Pericardium fibroblast (primary cell): ENCODE measurements at places on chromosomes 3 and 15. TPM values are rescaled to one million over a fixed set of nuclear protein-coding genes. Genes with fewer than 3 reads are reported as not detected.

TGM5 gene
- not detected in 2 replicates for total RNA-seq

SNX22 gene
- total RNA-seq: 0.09 and 0.12 TPM in 2 replicates

RPL35A gene
- 777 and 1,023 TPM in 2 replicates for total RNA-seq

LSAMP gene
- total RNA-seq: 2.6 and 6.8 TPM in 2 replicates

IGF1R gene
- 13.2 and 27.0 TPM in 2 replicates for total RNA-seq

TMEM44 gene
- total RNA-seq: 19.3 and 26.8 TPM in 2 replicates

CNTN6 gene
- total RNA-seq: 1.0 TPM in 1 of 2 replicates, not detected in the other

LSMEM2 gene
- total RNA-seq: not detected in 2 replicates

KCNMB3 gene
- total RNA-seq: 0.12 and 0.26 TPM in 2 replicates

PP2D1 gene
- not detected in 2 replicates for total RNA-seq

CHRFAM7A gene
- total RNA-seq: not detected in 2 replicates

SLC27A2 gene
- not detected in 2 replicates for total RNA-seq

GP9 gene
- total RNA-seq: not detected in 2 replicates

AADACL2 gene
- total RNA-seq: not detected in 2 replicates

RTP3 gene
- not detected in 2 replicates for total RNA-seq

FEZF2 gene
- total RNA-seq: not detected in 2 replicates

VEPH1 gene
- total RNA-seq: 5.1 and 5.3 TPM in 2 replicates

PCYT1A gene
- 32.3 and 62.7 TPM in 2 replicates for total RNA-seq
